PC-9 (cell line): ENCODE measurements at places on chromosomes 1 and 21. TPM values are rescaled to one million over a fixed set of nuclear protein-coding genes. Genes with fewer than 3 reads are reported as not detected.

GRCh38 chr1:6630027-6630426 lies 5.4 kb downstream of the THAP3 start:
- DNase-seq: no peak

- DNase-seq: no peak
These were observed 60.4 kb downstream of the RAP1GAP start for GRCh38 chr1:21608798-21609197.

- DNase-seq: no peak
These were observed 1001.3 kb upstream of the ADGRL2 start for GRCh38 chr1:80799457-80799856.

GRCh38 chr1:93416183-93416582 lies 31.7 kb upstream of the FNBP1L start:
- DNase-seq: no peak

DNA sequence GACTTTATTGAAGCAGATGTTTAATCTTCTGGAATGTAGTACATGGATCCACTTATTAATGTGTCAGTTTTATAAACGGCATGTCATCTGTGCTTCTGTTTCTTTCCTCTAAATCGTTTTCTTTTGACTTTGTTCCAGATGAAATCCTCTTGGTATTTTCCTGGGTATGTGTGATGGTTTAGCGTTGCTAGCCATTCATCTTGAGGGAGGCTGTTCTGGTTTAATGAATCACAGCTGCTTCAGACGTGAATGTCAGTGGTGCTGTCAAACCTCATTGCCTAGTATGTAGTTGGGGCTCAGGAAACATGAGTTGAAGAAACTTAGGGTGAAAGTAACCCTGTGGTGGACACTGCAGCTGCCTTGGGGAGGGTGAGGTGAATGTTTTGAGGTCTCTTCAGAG lies 33.2 kb downstream of the KCNK1 start:
- DNase-seq: no peak

DNA sequence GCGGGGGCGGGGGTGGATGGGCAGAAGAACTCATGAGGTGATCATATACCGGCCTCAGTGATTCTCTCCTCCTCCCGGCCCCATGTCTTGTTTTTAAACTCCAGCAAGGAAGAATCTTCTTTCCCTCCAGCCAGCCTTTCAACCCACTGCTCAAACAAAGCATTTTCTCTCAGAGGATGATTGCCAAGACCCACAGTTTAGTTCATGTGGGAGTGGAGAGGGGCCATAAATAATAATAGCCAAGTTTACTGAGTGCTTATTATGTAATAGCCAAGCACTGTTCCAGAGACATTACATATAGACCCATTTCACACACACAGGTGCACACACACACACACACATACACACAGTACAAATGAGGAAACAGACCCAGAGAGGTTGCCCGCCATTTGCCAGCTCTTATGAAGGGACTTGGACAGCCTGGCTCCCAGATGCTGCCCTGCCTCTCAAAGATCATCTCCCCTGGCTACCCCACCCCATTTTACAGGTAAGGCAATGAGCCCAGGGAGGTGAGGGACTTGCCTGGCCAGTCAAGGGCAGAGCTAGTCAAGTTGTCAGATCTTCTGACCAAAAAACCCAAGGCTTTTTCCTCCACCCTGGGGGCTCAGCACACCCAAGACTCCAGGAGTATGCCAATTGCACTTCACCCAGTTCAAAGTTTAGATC lies 18.0 kb upstream of the BCAR3 start:
- no peak for DNase-seq

GRCh38 chr1:181803421-181803820 lies 258.1 kb downstream of the ZNF648 start:
- DNase-seq: no peak

GRCh38 chr1:156014829-156015228 lies 5.9 kb downstream of the SSR2 start:
- no peak for DNase-seq

DNA sequence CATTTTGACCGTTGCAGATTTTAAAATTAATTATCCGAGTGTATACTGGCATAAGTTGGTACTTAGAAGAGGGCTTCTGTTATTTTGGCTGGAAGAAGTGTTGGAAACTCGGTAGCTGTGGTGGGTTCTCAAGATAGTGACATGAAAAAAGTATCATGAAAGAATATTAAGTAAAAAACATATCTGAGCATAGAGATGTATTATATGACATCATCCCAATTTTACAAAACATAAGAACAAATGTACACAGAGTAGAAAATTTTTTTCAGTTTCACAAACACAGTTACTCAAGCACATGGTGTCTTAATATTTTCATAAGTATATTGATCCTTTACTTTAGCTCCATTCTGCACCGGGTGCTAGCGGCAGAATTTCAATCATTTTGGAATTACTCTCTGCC lies 684 bp downstream of the IFI16 start:
- DNase-seq: no peak

DNA sequence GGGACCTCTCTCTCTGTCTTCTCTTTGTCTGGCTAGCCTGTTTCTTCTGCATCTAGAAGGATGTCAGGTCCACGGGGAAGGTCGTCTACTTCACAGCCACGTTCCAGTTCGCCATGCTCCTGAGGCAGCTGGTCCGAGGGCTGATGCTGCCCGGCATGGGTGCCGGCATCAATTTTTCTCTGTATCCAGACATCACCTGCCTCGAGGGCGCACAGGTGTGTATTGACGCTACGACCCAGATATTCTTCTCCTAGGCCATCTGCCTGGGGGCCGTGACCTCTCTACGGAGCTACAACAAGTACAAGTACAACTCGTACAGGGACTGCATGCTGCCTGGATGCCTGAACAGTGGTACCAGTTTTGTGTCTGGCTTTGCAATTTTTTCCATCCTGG lies 841.6 kb upstream of the TMPRSS15 start:
- no peak for DNase-seq

DNA sequence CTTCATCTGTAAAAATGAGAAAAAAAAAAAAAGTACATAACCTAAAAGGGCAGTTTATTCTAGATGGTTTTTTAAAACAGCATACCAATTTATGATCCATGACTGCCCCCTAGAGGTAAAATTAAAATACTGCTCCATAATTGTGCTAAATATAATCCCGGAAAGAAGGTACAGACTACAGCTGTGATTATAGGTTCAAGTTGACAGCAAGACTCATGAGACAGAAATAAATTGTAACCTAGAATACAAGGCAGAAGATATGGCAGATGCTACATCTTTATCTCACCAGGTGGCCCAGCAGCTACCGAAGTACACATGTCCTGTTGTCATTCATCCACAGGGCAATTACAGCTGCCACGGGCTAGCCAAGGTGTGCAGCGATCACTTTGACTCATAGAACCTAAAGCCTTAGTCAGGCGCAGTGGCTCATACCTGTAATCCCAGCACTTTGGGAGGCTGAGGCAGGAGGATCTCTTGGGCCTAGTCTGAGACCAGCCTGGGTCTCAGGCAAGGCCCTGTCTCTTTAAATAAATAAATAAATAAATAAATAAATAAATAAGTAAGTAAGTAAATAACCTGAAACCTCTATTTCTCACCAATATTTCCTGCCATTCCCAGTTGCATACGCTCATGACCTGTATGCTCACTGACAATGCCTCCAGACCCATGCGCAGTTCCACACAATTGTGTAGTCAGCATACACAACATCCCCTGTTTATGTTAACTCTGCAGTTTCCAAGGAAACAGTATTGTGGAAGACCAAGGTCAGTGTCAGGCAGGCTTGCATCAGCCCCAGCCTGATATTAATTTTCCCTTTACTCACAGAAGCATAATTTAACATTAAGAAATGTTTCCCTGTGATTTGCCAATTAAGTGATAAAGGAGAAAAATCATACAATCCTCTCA lies 18.3 kb upstream of the PPIE start:
- DNase-seq: peak; percentile 61

DNA sequence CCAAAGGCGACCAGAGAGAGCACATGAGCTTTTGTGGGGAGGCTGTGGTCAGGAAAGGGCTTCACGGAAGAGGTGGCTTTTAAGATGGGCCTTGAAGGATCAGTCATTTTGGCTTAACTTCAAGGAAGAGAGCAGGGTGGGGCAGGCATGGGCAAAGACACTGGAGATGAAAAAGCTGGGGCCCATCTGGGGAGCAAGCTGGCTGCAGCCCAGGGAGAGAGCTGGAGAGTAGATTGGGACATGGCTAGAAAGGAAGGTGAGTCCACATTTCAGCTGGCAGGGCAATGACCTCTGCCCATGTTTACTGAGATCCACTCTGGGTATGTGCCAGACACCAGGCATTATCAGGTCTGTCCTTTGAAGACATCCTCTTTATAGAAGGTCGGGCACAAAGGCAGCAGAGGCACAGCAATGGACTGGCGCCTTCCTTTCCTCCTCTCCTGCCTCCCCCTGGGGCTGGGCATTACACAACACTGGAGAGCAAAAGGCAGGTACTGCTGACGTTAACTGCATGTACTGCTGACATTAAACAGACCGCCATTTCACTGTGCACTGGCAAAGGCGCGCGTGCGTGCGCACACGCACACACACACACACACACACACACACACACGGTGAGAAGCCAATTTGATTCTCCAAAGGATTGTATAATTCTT lies 2.2 kb upstream of the UBXN10 start:
- DNase-seq: no peak

DNA sequence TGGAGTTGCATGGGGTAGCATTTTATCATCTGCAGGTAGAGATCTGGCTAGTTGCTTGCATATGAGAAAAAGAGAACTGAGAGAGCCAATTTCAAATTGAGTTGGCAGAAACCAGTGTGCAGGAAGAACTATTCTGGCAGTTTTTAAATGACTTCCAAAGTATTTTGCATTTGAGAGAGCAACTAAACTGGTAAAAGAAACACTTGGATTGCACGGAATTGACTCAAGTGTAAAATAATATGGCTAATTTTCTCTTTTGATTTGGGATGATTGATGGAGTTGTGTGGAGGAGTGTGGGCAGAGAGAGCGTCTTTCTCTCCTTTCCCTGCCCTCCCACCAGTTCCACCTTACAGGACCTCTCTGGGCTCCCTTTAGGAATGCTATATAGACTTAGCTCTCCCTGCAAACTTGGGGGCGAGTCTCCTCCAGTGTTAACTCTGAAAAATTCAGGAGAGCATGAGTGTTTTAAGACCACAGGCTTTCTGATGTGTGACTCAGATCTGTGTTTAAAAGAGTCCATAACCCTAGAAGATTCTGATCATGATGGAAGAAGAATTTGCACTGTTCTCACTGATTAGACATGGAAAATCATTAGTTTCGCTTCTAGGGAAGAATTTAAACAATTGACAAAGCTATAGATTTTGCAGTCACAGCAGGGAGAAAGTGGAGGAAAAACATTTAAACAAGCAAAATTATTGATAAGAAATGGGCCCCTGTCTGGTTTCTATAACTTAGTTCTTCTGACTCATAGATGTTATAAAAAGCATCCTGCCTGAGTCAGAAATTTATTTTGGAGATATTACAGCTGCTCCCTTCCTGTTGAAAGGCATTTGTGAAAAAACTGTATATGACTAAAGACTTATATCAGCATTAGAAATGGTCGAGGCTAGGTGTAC lies 24.9 kb upstream of the CTBS start:
- peak; percentile 74 for DNase-seq

- no peak for DNase-seq
These were observed 55.9 kb upstream of the PROX1 start for GRCh38 chr1:213931836-213932235.

DNA sequence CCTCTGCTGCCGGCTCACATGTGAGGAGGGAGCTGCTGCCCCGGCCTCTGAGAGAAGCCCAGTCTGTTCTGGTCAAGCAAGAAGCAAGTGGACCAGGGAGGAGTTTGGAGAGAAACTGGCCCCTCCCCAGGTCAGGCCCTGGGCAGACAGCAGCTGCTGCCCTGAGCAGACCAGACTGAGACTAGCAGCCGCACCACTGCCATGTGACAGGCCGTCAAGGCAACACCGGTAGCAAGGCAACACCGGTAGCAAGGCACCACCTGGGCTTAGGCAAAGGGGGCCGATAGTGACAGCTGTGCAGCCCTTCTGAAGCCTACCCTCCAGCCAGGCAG lies 50.3 kb downstream of the ARHGEF16 start:
- no peak for DNase-seq

DNA sequence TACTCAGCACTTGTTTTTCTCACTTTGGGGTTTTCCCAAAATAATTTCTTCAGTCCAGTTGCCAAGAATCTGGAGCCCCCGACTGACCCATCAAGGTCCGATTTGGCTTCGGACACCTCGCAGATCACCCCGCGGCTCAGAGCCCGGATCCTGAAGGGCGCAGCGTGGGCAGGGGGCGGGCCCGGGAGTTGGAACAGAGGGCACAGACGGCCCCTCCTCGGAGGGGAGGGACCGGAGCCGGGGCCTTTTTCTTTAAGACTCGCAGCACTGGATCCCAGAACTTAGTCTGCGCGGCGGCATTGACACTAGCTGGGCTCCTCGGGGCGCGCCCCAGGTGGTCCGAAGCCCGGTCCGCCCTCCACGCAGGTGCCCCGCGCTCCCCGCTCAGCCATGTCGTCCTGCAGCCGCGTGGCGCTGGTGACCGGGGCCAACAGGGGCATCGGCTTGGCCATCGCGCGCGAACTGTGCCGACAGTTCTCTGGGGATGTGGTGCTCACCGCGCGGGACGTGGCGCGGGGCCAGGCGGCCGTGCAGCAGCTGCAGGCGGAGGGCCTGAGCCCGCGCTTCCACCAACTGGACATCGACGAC lies at the start of gene CBR3:
TSS of gene CBR3 (plus strand) at position 277 of the 588 bp plus-strand sequence. CDS start at position 391, 114 bp downstream.
- peak; percentile 38 for DNase-seq

DNA sequence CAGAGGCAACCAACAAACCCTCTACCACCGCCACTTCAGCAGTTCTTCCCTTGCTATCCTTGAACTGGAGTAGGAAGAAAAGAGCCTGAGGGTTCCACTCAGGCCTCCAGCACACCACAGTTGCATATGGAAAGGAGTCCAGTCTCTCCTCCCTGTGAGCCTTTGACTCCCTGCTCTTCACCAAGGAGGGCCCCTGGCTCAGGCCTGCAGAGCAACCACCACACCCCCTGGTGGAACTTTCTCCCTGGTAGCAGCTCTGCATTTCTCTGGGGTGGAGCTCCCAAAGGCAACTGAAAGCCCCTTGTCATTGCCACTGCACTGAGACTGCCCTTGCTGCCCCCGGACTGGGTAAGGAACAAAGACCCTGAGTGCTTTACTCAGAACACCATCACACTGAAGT lies 1021.5 kb upstream of the ADGRL2 start:
- DNase-seq: no peak

DNA sequence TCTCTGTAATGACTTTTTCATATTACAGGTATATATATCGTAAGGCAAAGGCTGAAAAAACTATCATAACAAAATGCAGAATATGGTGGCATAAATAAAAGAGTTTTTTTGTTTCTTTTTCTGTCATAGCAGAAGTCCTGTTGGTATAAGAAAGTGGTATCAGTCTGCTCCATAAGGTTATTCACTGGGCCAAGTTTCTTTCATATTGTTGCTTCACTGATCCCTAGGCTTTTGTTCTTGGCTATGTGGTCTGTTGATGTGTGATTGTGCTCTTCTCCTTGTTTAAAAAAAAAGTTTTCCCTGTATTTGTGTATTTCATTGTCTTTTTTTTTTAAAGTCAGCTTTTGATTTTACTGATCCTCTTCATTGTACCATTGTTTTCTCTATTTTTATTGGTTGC lies 26.0 kb downstream of the PTBP2 start:
- no peak for DNase-seq

GRCh38 chr1:99277066-99277465 lies 12.8 kb downstream of the PLPPR4 start:
- DNase-seq: no peak

The PCNX2 gene
- 18.6 and 20.3 TPM in 2 replicates for total RNA-seq

The SMYD3 gene
- total RNA-seq: 28.2 and 29.6 TPM in 2 replicates

The LGR6 gene
- total RNA-seq: 5.6 and 7.9 TPM in 2 replicates

The SV2A gene
- total RNA-seq: 0.20 and 0.33 TPM in 2 replicates

The XCL1 gene
- not detected in 2 replicates for total RNA-seq

The CCDC24 gene
- 47.9 and 56.5 TPM in 2 replicates for total RNA-seq

The ELOA gene
- total RNA-seq: 26.2 and 26.4 TPM in 2 replicates

The GBP5 gene
- not detected in 2 replicates for total RNA-seq
